Inflammatory macrophage treated with lipopolysaccharide for 1 hour (primary cell): ENCODE measurements at places on chromosomes 5 and 9.

- no peak for DNase-seq
These were observed 36.4 kb upstream of the ADAMTSL1 start for GRCh38 chr9:18437315-18438201.

DNA sequence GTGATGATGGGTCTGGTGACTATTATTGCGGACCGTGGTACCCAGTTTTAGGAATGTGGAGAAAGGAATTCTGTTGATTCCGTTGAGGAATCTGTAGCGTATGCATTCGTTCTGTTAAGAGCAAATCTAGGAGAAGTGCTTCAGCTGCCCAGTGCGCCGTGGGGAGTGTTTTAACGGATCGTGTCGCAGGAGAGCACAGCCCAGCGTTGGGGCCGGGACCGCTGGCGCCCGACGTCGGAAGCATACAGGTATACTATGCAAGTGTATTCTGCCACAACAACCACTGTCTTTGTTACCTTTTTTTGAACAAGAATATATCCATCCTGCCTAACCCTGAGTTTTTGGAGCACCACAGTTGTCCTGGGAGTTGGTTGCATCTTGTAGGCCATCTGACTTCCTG is 42.7 kb downstream of the TENT4A start:
- no peak for DNase-seq

DNA sequence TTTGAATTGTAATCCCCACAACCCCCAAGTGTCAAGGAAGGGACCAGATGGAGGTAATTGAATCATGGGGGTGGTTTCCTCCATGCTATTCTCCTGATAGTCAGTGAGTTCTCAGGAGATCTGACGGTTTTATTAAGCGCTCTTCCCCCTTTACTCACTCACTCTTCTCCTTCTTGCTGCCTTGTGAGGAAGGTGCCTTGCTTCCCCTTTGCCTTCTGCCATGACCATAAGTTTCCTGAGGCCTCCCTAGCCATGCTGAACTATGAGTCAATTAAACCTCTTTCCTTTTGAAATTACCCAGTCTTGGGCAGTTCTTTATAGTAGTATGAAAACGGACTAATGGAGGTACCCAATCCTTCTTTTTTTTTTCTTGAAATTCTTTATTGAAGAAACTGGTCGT is 2.2 kb upstream of the CEP120 start:
- DNase-seq = peak; percentile 48

- no peak for DNase-seq
These were observed 45.3 kb downstream of the WDR70 start for GRCh38 chr5:37424441-37424840.

GRCh38 chr9:126822278-126822677 is 17.4 kb downstream of the ZBTB43 start:
- DNase-seq = no peak

DNA sequence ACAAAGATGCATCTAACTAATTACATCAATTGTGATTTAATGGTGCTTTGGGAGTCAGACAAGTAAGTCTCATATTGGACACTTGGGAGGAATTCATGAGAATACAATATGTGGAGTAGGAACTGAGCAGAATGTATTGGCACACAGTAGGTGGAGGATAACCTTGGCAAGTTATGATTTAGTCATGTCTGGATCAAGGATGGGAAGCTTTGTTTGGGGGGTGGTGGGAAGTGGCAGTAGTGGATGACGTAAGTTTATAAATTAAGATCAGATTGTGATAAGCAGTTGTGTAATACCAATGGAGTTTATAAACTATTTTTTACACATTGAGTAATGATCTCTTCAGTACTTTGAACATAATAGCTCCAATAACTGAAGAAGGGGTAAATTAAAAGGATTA is 67.0 kb downstream of the SGCD start:
- no peak for DNase-seq
